Left ventricle myocardium inferior (tissue), 1 donor: ENCODE measurements at places on chromosomes 6 and 20.

- peak; percentile 71 for DNase-seq
These were observed 113.0 kb downstream of the SYCP2 start for GRCh38 chr20:59820204-59821041.

GRCh38 chr6:143691900-143692636, 14.3 kb downstream of the PHACTR2 start:
- DNase-seq: no peak

- no peak for DNase-seq
These were observed 238.2 kb upstream of the ZNF217 start for GRCh38 chr20:53831812-53832211.

GRCh38 chr6:131728296-131728939, 17.6 kb upstream of the CTAGE9 start:
- DNase-seq: no peak

DNA sequence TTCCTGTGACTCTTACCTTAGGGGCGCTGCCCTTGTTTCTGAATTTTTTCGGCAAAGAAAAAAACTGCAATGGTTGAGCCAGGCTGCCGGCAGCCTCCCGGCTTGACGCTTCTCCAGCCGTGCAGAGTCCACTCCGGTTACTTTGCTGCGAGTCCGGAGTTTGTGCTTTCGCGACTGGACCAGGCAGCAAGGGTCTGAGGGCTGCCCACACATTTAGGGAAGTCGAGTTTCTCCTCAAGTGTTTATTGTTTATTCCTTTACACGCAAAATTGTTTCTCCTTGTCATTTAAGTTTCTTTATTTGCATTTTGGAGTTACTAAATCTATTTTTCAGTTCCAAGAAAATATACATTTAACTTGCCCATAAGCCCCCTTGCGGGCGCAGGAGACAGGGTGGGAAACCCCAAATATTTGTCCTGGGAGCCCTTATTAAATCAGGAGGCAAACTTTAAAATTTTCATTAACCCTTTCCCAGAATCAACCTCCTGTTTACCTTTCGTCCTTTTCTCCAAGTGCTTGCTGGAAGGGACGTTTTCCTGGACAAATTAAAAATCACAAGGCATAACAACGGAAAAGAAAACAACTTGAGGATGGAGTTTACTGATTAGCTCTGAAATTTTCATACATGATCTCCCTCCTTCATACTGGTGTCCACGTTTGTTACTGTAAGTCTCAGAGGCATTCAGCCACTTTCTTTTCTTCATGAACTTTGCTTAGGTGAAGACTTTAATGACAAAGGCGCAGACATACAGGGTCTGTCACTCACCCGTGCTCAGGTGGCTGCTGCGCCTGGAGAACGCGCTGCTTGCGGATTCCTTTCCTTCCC, 1.7 kb upstream of the PDE10A start:
- DNase-seq: no peak

GRCh38 chr6:127841811-127842210, 59.0 kb downstream of the THEMIS start:
- DNase-seq: no peak

DNA sequence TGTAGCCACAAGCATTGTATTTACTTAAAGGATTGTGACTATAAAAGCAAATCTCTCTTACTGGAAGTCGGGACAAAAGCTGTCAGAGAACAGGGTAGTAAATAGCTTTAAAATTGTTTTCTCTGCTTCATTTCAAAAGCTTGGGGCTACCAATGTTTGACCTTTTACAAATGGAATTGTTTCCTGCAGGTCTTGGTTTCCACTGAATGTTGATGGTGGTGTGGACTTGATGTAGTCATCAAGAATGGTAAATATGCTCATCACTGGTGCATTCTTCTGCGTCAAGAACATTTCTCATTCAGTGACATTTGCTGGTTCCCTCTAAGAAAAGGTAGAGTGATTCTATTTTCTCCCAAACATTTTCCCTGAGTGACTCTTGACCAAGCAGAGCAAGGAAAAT, 435.4 kb upstream of the KHDRBS2 start:
- DNase-seq: no peak

GRCh38 chr6:73732845-73733675, 37.1 kb downstream of the CD109 start:
- DNase-seq: peak; percentile 32

- DNase-seq: no peak
These were observed 14.0 kb upstream of the SCGN start for GRCh38 chr6:25637960-25638434.

- DNase-seq: no peak
These were observed 2.1 kb upstream of the HIVEP1 start for GRCh38 chr6:12009876-12010634.

GRCh38 chr6:169885831-169886230, 134.4 kb downstream of the ERMARD start:
- no peak for DNase-seq

DNA sequence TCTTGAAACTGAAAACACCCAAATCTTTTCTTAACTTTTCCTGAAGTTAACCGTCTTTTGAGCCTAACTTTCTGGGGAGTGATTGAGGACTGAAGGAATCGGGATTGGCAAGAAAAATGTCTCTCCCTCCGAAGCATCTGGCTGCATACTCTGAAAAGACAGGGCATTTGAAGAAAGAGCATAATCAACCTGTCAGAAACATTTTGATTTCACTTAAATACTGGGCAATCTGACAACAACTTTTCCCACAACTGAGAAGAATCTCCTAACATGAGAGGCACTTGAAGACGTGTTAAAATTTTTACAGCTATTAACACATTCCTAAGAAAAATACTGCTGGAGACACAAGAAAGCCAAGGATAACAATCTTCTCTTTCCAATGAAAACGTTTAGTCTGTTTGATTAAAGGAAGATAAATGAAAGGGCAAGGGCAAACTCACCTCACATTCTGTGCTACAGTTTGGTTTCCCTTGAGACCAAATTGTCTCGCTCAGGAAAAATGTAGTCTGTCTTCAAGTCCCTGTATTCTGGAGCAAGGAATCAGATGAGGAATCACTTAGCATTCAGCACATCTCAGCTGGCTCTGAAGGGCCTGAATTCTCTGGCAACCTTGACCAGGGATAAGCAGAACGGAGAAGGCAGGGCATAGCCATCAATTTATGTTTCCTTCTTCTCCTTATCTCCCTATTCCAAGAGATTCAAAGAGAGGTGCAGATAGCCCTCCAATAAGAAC, 76.1 kb downstream of the TBX18 start:
- DNase-seq: no peak

- DNase-seq: no peak
These were observed 133.5 kb downstream of the TBC1D7 start for GRCh38 chr6:13194852-13195251.

DNA sequence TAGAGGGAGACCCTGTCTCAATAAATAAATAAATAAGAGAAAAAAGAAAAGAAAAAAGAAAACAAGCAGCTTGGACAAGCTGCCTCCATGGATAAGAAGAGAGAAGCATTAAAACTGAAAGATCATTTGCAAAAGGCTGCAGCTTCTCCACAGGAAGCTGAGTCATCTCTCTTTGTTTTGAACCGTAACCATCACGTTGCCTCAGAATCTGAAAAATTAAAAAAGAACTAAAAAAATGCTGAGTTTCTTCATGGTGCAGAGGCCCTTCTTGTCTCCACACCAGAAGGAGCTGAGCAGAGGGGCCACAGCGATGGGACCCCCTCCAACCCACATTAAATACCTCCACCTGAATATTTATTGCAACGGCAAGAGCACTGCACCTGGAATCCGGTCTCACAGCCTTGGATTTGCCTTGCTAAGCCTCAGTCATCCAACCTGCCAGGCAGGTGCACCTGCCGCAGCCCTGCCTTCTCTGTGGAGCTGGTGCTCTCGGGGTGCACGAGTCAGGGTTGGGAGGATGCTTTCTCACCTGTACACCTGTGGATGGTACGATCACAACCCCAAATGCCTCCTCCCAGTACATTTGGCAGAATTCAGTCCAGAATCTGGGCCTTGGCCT, 28.1 kb downstream of the TOX2 start:
- no peak for DNase-seq

GRCh38 chr6:129606664-129607063, 103.3 kb downstream of the ARHGAP18 start:
- DNase-seq: no peak

GRCh38 chr6:74091136-74091793, 395.3 kb downstream of the CD109 start:
- no peak for DNase-seq

- DNase-seq: no peak
These were observed 667.6 kb downstream of the KIF16B start for GRCh38 chr20:15905661-15906060.

DNA sequence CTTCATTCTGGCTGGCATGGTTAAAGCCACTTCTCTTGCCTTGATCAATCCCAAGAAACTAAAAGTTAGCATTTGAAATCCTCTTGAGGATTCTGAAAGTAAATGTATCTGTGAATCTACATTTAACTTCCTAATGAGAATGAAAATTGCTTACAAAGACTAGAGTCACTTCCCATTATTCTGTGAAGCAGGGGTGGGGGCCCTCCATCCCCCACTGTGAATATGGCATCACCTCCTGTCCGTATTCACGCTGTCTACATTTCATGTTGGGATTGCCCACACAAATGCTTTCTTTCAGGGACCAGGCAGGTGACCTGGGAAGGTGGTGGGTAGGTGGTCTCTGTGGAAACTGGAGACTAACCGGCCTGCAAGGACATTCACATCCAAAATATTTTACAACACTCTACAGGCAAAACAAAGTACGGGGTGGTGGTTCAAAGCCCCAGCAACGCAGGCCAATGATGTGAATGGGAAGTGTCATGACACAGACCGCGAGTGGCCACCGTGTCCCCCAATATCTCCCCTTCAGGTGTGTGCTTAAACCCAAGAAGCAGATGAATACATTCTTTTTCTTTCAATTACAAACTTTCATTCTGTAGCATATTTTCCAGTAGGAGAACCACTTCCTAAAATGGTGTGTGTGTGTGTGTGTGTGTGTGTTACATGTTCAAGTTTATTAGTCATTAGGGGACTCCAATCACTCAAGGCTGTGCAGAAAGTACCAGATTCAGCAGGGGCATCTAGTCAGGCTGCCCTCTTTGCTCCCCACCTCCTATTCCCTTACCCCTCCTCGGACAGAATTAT, 132.2 kb downstream of the PRND start:
- no peak for DNase-seq

DNA sequence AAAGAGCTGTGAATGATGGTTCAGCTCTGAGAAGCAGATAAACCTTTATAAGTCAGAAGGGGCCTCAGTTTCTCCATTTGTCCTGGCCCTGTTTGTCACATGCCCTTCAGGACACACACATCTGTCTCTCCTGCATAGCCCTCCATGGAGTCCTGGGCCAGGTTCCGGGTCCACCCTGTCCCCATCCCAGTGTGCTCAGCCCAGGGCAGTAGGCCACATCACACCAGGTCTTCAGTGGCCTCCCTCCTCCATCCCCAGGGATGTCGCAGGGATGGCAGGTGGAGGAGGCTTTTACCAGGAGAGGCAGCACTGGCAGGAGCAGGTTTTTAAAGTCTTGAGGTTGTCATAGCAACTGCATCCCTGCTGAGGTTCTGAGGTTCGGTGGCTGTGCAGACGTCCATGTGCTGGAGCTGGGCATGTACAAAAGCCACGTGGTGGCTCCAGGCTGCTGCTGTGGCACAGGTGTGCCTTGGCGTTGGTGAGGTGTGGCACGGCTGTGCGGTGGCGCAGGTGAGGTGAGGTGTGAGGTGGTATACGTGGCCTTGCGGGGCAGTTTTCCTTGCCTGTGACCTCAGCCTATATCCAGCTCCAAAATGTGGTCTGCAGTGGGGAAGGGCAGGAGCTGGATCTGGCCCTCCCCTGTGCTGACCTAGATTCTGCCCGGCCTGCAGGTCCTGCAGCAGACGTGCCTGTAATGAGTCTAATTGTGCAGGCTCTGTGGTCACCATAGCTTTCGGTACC, 8.0 kb upstream of the NPBWR2 start:
- no peak for DNase-seq

- no peak for DNase-seq
These were observed 2.8 kb downstream of the TAF11 start for GRCh38 chr6:34884996-34885395.

- no peak for DNase-seq
These were observed 14.3 kb downstream of the STX7 start for GRCh38 chr6:132498638-132499037.

DNA sequence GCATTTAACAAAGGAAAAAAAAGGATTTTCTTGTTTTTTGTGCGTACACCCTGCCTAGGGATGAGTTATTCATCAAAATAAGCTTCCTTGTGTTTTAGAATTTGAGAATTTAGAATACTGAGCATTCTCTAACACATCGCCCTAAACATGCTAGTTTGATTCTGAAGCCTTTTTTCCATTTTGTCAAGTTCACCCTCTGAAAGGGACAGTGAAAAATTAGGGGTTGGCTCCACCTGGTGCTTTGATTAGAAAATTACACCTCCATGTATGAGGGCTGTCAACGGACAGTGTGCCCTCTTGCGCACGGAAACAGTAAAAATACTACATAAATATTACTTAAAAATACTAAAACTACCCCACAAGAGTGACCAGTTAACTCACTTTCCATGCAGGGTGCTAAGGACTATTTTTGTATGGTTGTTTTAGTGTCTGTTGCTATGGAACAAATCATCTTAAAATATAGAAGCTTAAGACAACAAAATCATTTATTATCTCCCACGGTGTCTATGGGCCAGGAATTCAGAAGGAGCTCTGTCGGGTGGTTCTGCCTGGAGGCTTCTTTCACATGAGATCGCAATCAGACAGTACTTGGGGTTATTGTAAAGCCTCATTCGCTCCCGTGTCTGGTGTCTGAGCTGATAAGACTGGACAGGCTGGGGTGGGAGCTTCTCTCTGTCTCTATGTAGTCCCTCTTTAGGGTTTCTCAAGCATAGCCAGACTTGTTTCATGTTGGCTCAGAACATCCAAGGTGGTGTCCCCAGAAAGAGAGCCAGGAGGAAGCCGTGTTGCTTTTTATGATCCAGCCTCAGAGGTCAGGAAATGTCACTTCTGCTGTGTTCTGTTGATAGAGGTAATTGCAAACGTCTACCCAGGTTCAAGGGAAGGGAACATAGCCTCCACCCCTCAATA, 41.1 kb upstream of the TMEM170B start:
- no peak for DNase-seq

DNA sequence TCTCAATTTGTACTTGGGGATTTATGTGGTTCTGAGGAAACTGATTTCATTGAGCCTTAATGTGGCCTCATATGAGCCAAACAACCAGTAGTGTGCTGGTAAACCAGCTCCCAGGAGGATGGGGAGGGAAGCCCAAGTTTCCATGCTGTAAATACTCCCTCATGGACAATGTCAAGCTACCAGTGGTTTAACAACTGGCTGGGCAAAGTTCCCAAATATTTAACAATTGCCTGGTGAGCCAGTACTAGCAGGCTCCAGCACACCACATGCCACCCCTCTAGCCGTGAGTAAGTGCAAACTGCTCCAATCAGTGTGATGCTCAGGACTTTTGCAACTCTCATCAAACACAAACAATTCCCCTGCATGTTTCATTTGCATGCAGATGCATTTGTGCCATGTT, 19.2 kb upstream of the CDKN1A start:
- no peak for DNase-seq

GRCh38 chr6:113220832-113221231, 636.3 kb upstream of the MARCKS start:
- DNase-seq: no peak

- no peak for DNase-seq
These were observed 13.9 kb downstream of the TOMM6 start for GRCh38 chr6:41801380-41801779.
